Activated CD4-positive, alpha-beta T cell treated with anti-CD3 and anti-CD28 coated beads for 4 hours (primary cell): ENCODE measurements at places on chromosomes 5 and 9.

- no peak for DNase-seq
Observed at GRCh38 chr5:124880903-124881697, 134.7 kb upstream of the ZNF608 start.

DNA sequence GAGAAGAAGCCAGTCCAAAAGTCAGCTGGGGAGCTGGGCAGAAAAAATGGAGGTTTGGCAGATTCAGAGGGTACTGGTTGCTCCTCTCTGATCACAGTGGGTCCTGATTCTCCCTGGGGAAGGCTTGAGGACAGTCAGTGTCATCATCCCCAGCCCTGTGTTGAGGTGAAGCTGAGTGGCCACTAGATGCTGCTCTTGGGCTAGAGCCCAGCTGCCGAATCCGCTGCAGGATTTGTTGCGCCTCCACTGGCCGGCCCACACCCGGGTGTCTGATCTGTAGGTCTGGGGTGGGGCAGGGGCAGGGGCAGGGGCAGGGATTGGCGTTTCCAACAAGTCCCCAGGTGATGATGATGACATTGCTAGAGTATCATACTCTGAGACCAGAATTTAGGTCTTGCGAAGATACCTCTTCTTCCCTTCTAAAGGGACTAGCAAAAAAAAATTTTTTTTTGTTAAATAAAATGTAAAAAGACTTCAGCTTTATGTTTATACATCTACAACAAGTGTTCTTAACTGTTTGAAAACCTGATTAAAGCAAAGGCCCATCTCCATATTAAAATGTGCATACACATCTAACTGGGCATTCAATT lies 106.8 kb downstream of the PDE6A start:
- DNase-seq: no peak

DNA sequence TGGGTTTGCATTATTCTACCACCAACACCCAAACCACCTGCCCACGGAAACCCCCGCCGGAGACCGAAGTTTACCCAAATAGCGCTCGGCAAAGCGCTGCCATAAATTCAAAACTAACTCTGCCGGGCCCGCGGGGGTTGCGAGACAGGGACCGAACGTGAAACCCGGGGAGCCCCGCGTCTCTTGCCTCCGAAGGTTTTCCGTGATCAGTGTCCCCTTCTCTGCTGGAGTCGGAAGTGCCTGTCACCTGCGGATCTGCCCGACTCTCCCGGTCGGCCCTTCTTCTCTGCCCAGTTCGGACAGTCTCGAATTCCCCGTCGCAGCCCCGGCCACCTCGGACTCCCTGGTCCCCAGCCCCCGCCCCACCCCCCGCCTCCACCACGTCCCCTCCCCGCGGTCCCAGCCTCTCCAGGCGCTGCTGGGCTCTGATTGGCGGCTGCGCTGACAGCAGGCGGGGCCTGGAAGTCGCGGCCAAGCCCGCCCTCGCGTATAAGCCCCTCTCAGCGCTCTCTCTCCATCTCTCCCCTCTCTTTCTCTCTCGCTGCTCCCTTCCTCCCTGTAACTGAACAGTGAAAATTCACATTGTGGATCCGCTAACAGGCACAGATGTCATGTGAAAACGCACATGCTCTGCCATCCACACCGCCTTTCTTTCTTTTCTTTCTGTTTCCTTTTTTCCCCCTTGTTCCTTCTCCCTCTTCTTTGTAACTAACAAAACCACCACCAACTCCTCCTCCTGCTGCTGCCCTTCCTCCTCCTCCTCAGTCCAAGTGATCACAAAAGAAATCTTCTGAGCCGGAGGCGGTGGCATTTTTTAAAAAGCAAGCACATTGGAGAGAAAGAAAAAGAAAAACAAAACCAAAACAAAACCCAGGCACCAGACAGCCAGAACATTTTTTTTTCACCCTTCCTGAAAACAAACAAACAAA lies at the start of gene RORB:
Gene RORB, plus strand, starts transcription at position 517 of the 929 bp plus-strand sequence. CDS start 642 bp downstream, outside the sequence.
- no peak for DNase-seq

- DNase-seq: no peak
Observed at GRCh38 chr9:114717908-114718486, 36.0 kb upstream of the TEX48 start.

- no peak for DNase-seq
Observed at GRCh38 chr9:127931092-127931881, 710 bp upstream of the PIP5KL1 start.

DNA sequence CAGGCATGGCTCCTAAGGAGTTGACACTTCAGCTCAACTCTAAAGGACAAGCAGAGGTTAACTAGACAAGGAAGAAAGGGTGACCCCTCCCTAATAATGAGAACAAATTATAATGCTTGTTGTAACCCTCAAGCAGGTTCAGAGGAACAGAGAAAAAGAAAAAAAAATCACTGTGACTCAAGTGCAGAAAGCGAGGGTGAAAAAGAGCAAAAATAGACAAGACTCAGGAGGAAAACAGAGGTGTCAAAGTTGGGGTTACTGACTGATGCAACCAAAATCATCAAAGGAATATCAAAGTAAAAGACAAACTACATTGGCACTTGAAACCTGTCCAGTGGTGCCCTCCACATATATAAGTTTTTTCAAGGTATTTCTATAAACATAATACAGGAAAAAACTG lies 28.4 kb downstream of the FBXW11 start:
- DNase-seq: no peak

DNA sequence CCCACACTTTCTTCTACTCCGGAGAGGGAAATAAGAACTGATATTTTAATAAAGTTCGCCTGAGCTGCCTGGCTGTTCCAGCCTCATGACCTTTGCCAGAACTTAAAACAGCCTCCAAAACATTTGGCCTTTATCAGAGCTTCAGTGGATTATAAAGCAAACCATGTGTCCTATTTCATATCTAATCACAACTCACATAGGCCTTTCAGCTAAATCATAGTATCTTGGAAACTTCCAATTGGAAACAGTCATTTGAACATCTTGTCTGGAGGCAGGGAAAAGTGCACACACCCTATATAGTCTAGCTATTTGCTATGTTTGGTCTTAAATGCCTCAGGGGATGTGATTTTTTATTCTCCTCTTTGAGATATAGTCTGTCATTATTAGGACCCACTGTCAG lies 46.0 kb upstream of the FREM1 start:
- DNase-seq: no peak

DNA sequence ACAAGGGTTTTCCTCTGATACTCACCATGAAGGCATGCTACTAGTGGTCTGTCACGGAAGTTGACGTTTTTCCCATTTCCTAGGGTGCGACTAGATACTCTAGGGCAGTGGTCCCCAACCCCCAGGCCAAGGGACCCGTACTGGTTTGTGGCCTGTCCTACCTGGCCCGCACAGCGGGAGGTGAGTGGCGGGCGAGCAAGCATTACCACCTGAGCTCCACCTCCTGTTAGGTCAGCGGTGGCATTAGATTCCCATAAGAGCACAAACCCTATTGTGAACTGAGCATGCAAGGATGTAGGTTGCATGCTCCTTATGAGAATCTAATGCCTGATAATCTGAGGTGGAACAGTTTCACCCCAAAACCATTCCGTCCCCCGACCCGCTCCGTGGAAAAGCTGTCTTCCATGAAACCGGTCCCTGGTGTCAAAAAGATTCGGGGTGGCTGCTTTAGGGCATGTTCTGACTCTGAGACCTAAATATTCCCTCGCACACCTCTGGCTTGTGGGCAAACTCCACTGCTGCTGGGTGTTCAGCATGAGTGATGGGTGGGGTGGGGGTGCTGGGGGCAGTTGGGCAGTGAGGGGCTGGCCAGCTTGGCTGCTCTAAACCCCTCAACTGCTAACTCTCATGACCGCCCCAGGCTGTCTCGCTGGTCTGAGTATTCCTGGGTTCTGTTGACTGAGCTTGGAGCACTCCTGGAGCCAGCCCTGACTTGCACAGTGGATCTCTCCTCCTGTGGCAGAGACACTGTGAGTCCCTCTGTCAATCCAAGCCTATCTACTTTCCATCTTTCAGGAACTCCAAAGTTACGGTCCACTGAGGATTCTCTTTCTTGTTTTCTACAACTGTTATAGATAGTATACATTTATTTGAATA lies 78.3 kb upstream of the NEK6 start:
- no peak for DNase-seq

DNA sequence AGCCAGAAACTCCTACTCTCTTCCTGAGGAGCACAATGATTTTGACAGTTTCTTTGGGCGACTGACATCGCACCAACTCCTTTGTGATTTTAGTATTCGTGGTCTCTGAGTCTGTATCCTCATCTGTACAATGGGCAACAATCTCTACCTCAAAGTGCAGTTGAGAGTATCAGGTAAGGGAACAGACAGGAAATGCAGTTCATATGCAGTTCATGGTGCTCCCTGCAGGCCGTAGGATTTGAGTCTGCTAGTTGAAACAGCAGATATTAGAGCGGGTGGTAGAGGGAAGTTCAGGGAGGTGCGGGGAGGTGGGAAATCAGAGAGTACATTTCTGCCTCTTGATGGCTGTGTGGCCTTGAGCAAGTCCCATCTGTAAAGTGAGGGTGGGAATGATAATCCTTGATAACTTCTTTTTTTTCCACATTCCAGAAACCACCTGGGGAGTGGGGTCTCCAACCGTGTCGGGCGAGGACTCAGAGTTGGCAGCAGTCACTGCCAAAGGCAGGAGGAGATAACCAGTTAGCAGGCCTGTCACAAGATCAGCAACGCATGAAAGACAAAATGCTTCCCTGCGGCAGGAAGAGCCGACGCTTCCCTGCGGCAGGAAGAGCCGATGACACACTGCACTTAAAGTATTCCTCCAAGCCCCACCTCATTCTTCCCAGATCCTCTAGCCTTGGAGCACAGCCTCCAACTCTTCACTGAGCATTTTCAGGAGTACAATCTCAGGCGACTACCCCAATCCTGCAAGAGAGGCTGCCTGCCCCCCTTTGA lies 6.0 kb upstream of the NEK6 start:
- no peak for DNase-seq

DNA sequence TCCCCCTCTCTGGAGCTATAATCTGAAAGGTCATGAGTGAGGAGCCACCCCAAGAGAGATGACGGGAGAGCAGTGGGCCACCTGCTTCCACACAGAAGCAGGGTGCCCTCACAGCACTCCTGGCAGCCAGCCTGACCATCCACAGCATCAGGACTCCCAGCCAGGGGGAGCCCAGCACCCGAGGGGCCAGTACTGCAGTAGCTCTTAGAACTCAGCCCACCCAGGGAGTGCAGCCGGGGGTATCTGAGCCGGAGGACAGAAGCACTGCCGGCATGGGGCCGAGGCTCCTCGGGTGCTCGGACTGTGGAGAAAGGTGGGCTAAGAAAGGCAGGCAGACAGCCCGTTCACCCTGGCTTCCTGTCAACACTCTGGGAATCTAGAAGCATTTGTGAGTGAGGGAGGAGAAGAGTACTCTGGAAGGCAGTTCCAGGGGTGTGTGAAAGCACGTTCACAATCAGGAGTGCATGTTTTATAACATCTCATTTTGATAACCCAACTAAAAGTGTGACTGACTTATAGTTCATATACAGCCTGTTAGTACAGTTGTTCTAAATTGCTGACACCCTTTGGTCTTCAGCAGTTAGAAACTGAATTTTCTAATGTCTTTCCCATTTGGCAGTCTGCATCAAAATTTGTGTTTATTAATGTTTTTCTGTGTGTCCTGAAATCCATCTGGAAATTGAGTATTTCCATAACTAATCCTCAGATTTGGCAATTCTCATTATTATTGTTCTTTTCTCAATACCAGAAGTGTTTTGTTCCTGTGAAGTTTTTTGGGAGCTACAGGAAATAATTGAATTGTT lies 25.9 kb upstream of the ASPN start:
- no peak for DNase-seq

GRCh38 chr9:36436909-36437308 lies 36.8 kb upstream of the RNF38 start:
- DNase-seq: no peak

- no peak for DNase-seq
Observed at GRCh38 chr5:96595300-96596090, 66.7 kb upstream of the CAST start.

GRCh38 chr9:119611565-119611964 lies 242.3 kb upstream of the BRINP1 start:
- DNase-seq: no peak

GRCh38 chr9:112917047-112917986 lies 26.6 kb upstream of the SLC46A2 start:
- DNase-seq: no peak

- peak; percentile 74 for DNase-seq
Observed at GRCh38 chr5:176596689-176597416, 13.1 kb downstream of the GPRIN1 start.

DNA sequence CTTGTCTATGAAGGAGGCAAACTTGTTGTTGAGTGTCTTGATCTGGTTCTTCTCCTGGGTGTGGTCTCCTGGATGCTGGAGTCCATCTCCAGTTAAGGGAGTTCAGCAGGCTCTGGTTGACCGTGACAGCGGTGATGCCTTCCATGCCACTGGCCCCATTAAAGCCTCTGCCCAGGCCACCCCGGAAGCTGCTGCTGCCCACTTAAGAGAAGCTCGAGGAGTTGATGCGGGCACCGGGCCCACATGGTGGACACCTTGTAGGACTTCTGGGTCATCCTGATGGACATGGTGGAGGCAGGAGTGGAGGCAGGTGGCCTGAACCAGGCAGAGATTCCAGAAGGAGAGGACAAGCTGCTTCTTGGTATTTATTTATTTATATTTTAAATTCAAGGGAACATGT lies 44.7 kb upstream of the DEPDC1B start:
- DNase-seq: no peak

DNA sequence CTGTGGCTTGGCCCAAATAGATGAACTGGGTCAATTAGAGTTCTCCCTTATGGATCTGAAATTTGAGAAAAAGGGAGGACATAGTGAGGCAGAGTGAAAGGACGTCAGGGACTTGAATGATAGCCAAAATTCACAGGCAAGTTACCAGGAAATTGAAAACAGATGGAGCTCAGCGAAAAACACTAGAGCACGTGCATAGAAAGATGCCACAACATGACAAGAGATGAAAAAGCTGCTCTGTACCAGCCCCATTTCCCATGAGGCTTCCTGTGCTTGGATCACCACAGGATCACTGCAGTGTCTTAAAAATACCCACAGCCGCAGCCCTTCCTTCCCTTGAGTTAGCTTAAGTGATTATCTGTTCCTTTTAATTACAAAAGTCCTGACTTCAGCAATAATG lies 39.0 kb upstream of the HOMER1 start:
- DNase-seq: no peak

GRCh38 chr9:77386187-77386586 lies 208.9 kb downstream of the VPS13A start:
- no peak for DNase-seq

DNA sequence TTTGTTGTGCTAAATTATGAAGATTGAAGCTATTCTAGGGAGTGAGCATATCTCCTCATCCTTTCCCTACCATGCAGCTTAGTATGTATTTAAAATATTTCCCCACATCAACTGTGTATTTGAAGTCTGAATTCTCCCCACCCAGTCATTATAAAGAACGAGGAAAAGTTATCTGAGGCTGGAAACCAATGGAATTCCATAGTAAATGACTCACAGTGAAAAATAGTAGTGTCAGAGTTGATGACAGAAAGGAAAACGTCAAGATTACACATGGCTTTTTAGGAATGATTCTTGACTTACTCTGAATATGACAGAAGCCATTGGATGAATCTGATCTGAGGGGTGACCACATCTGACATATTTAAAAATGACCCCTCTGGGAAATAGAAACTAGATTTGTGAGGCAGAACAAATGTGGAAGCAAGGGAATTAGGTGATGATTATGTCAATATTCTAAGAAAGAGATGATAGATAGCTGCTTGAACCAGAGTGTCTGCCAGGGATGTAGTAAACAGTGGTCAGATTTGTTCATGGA lies 1768.9 kb upstream of the CDH9 start:
- no peak for DNase-seq

- no peak for DNase-seq
Observed at GRCh38 chr5:138926688-138927448, 51.7 kb upstream of the LRRTM2 start.

GRCh38 chr5:169100735-169101075 lies 200.2 kb downstream of the SLIT3 start:
- DNase-seq: no peak
